ENCODE measurements at places on chromosomes 4 and X.

- no peak for DNase-seq
These were observed 42.1 kb downstream of the WDFY3 start for GRCh38 chr4:84924434-84924833.

DNA sequence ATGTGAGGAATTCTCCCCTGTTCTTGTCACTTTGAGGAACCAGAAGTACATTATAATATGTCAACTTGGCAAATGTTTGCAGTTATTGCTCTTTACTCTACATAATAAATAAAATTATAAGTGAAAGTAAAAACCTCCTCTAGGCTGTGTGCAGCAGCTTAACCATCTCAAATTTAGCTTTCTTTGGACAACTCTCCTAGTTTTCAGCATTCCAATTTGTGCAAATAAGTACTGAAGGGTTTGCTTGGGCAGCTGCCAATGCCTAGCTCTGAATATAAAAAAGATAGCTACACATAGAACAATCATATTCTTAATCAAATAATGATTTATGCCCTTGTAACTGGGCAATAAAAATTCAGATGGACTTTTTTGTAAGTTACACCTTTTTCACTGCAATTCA, 82.5 kb downstream of the GASK1B start:
- DNase-seq: no peak

DNA sequence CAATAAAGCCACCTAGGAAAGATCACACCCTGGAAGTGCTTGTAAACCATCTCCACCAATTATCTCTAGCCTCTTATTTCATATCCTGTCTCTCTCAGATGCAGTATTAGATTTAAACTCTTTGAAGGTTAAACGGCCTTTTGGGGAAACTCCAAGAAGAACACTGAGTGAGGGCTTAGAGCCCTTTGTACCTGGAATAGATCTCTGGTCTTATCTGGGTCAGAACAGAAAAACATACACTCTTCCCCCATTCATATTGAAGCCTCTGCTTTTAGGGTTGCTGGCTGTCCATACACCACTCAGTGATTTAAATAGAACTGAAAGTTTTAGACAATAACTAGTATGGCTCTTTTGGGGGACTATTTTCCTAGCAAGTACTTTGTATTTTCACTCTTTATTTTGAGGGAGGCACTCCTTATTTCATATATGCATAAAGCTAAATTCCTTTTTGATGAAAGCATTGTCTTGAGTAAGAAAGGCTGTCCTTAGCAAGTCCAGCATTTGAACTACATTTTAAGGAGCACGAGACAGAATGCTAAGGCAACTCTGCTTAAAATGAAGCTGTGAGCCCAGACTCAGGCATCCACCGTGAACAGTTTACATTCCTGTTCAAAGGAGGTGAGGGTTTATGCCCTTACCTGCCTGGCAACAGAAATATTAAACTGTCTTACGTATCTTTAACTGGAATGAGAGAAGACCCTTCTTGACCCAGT, 17.4 kb downstream of the YY2 start:
- no peak for DNase-seq

GRCh38 chr4:183541010-183541751, 36.3 kb downstream of the ING2 start:
- no peak for DNase-seq

GRCh38 chr4:5238173-5238572, 186.9 kb downstream of the STK32B start:
- DNase-seq: no peak

GRCh38 chr4:169225058-169225751, 45.6 kb downstream of the SH3RF1 start:
- no peak for DNase-seq

- DNase-seq: no peak
These were observed 39.4 kb downstream of the GEMIN8 start for GRCh38 chrX:13990126-13990800.

DNA sequence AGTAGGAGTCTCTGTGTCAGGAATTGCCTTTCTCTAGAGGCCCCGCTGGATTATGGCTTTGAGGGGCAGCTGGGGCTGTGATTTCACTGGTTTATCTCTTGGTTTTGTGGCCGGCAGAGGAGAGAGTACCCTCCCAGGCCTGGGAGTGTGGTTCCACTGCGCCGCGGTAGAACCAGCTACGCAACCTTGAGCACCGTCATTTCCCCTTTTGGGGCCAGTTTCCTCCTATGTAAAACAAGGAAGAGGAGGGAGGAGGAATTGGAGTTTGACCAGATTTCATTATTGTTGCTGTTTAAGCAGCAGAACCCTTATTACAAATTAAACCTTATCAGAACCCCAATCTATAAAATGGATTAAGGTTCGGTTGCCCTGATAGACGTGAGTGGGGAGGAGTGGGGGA, 4.4 kb downstream of the SOX3 start:
- DNase-seq: no peak

All from CD8-positive, alpha-beta memory T cell (primary cell).